ENCODE measurements at places on chromosomes 16 and 17. TPM values are rescaled to one million over a fixed set of nuclear protein-coding genes. Genes with fewer than 3 reads are reported as not detected.

DNA sequence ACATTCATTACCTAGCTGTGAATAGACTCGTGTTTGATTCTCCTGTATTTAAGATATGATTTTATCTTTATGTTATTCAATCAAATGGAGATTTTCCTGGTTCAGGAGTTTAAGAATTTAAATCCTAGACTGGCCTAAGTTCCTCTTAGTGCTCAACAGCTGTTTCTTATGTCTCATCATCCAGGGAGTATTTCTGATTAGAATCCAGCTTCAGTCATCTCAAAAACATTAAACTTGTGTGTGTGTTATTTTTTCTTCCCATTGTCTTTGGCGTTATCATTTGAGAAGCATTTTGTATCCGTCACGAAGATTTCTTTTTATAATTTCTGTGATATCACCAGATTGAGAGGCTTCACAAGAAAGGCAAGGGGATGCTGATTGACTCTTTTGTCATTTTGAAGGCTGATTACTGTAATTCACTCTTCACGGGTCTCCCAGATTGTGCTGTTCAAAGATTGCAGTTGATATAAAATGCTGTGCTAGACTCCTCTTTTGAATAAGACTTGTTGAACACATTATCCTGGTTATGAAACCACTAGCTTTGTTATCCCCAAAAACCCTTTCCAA, 204.8 kb downstream of the CDH8 start:
- no peak for DNase-seq

DNA sequence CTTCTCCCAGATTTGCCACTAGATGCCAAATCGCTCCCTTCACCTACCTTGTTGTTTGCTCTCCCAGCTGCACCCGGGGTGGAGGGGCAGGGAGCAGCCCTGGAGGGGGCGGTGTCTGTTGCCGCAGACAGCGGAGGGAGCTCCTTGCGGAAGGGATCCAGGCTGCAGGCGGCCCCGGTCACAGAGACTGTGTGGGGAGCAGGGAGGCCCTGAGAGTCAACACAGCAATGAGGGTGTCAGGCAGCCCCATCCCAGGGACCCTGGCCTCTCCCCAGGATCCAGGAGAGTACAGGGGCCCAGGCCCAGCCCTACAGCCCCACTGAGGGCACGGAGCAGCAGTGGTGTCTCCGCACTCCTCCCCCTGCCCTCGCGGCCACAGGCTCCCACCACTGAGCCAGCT, 50.5 kb upstream of the CHMP6 start:
- DNase-seq, result no peak

DNA sequence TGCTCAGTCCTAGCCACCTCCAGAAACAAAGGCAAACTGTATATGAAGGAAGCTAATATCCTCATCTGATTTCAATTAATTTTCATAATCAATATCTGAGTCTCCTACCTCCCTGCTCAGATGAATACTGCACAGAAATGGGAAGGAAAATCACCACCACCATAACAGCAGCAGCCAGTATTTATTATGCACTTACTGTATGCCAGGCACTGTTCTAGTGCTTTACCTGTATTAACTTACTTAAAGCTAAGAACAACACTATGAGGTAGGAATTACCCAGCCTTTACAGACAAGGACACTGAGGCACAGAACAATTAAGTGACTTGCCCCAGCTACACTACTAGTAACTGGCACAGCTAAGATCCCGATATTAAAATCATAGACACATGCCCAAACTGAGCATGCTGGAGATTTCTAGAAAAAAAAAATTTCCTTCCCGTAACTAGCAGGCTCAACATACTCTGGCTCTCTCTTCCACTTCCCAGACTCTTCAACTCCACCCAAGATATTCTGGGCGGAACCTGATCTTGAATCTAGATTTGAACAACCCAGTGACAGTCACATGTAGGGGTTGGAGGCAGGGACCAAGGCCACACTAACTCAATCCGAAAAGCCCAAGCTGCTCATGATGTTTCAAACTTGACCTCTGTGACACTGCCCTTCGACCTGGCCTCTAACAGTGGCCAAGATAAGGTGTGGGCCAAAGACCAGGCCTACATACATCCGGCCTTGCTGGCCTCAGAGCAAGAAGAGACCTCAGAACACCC, 3.9 kb downstream of the TRIM25 start:
- DNase-seq, result no peak

The CCNF gene
- total RNA-seq, result 22.7 TPM
